ENCODE measurements at places on chromosomes 2 and 18.

DNA sequence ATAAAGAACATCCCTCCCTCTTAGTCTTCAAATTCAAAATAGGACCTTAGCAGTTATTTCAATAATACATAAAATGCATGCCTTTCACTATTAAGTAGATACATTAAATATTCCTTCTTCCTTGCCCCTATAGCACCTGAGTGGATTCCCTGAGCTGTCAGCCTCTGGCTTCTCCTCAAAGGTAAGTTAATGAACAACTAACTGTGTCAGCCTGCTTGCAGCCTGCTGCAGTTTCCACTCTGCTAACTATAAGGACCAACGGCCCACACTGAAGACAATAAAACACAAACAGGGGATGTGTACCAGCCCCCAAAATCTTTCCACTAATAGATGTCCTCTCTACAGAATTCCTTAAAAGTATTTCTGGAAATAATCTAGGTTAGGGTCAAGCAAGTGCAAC lies 5.0 kb downstream of the KCTD1 start:
- H3K4me1 ChIP-seq = peaks cover 47% of the 10 kb centered on the region
- H3K27ac ChIP-seq = no peak overlapping the region
- peaks cover 10% of the 10 kb centered on the region for H3K27me3 ChIP-seq
- peaks cover 3% of the 10 kb centered on the region for H3K36me3 ChIP-seq
- H3K4me3 ChIP-seq = peak overlapping the region; percentile 47

DNA sequence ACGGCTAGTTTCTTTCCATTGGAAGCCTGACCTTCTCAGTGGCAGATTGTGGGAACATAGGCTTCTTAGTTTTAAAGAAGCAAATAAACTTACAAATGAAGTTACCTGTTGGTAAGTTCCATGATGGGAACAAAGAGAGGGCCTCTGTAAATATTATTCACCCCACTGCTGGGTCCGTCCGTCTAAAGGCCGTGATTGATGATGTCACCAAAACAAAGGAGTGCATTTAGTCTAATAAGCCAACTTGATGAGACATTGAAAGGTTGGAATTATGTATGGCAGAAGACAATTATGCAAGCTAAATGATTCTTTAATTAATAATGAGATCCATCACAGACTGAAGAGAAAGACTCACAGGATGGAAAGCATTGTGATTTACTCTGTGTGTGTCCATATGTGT lies 1091.9 kb upstream of the FANCL start:
- no peak overlapping the region for H3K4me3 ChIP-seq
- no peaks in the 10 kb centered on the region for H3K4me1 ChIP-seq
- H3K36me3 ChIP-seq = no peaks in the 10 kb centered on the region
- no peak overlapping the region for H3K27ac ChIP-seq

DNA sequence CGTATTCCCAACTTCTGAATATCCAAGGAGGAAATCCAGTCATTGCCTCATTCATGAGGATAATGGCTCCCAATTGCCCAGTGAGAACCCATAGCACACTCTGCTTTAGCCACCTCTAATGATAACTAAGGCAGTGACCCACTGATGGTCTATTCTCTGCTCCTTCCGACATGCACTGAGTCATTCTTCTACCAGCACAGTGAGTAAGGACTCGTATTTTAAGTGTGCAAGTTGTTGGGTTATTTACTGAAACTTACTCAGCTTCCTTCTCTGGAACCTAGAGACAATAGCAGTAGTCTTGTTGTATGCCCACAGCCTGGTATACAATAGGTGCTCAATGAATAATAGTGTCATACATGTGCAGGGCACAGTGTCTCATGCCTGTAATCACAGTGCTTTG lies 81.1 kb upstream of the ZNF397 start:
- no peak overlapping the region for H3K4me3 ChIP-seq
- no peaks in the 10 kb centered on the region for H3K36me3 ChIP-seq
- peaks cover 6% of the 10 kb centered on the region for H3K4me1 ChIP-seq
- no peak overlapping the region for H3K27ac ChIP-seq
- no peak for DNase-seq
- H3K27me3 ChIP-seq = no peaks in the 10 kb centered on the region

- H3K4me1 ChIP-seq = peaks cover 19% of the 10 kb centered on the region
- H3K4me3 ChIP-seq = peak within 1 kb of the TSS; percentile 72
- DNase-seq = peak; percentile 34
- peaks cover 65% of the 10 kb centered on the region for H3K27me3 ChIP-seq
- no peaks in the 10 kb centered on the region for H3K36me3 ChIP-seq
- H3K27ac ChIP-seq = peak within 1 kb of the TSS; percentile 67
Measured at GRCh38 chr18:13218368-13218991, at the start of gene LDLRAD4. LDLRAD4 (plus strand) TSS chr18:13218760.

DNA sequence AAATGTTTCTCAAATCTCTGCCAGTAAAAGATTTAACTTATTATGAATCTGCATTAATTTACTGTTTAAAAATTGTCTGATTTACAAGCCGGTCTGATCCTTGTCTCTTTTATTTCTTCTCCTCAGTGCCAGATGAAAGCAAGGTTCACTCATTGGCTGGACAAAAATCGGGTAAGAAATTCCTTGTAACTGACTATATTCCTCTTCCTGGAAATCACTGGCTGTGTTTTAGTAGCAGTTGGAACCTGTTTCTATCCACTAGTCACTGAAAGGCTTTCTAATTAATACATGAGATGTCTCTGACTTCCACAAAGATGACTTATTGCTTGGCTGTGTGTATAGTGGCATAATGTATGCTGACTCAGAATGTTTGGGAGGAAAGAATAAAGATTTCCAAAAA lies 436.6 kb upstream of the NRP2 start:
- H3K4me3 ChIP-seq = no peak overlapping the region
- no peaks in the 10 kb centered on the region for H3K4me1 ChIP-seq
- H3K27me3 ChIP-seq = no peaks in the 10 kb centered on the region

GRCh38 chr2:165651233-165651632 lies 142.8 kb downstream of the GALNT3 start:
- H3K4me3 ChIP-seq = no peak overlapping the region
- H3K27me3 ChIP-seq = no peaks in the 10 kb centered on the region
- H3K4me1 ChIP-seq = peaks cover under 1% of the 10 kb centered on the region
- no peak overlapping the region for H3K27ac ChIP-seq
- no peaks in the 10 kb centered on the region for H3K36me3 ChIP-seq

- no peaks in the 10 kb centered on the region for H3K27me3 ChIP-seq
- no peak for DNase-seq
- no peaks in the 10 kb centered on the region for H3K4me1 ChIP-seq
- H3K4me3 ChIP-seq = no peak overlapping the region
- H3K27ac ChIP-seq = no peak overlapping the region
Measured at GRCh38 chr2:100865816-100866460, 46.0 kb downstream of the NPAS2 start.

- H3K36me3 ChIP-seq = no peaks in the 10 kb centered on the region
- no peak for DNase-seq
- peak overlapping the region; percentile 55 for H3K4me3 ChIP-seq
- no peak overlapping the region for H3K27ac ChIP-seq
- peaks cover 19% of the 10 kb centered on the region for H3K27me3 ChIP-seq
Measured at GRCh38 chr2:166373951-166374350, 1.8 kb downstream of the SCN9A start.
